ENCODE measurements at places on chromosomes 6 and 20.

- no peak for DNase-seq
Observed at GRCh38 chr20:17867131-17867925, 101.3 kb downstream of the SNX5 start.

- no peak for DNase-seq
Observed at GRCh38 chr20:48949304-48950170, 28.0 kb downstream of the ARFGEF2 start.

DNA sequence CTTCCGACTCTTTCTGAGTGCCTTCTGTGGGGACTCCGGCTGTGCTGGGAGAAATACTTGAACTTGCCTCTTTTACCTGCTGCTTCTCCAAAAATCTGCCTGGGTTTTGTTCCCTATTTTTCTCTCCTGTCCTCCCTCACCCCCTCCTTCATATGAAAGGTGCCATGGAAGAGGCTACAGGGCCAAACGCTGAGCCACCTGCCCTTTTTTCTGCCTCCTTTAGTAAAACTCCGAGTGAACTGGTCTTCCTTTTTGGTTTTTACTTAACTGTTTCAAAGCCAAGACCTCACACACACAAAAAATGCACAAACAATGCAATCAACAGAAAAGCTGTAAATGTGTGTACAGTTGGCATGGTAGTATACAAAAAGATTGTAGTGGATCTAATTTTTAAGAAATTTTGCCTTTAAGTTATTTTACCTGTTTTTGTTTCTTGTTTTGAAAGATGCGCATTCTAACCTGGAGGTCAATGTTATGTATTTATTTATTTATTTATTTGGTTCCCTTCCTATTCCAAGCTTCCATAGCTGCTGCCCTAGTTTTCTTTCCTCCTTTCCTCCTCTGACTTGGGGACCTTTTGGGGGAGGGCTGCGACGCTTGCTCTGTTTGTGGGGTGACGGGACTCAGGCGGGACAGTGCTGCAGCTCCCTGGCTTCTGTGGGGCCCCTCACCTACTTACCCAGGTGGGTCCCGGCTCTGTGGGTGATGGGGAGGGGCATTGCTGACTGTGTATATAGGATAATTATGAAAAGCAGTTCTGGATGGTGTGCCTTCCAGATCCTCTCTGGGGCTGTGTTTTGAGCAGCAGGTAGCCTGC is 4.8 kb downstream of the PIM1 start:
- no peak for DNase-seq

- no peak for DNase-seq
Observed at GRCh38 chr6:108937170-108937569, 88.9 kb downstream of the ARMC2 start.
